Stimulated activated CD4-positive, alpha-beta T cell treated with anti-CD3 and anti-CD28 coated beads, Interleukin-4, amount 100 ng/mL, for 4 hours (primary cell): ENCODE measurements at places on chromosomes 13 and 19.

- DNase-seq, result no peak
These were observed 56.1 kb downstream of the KL start for GRCh38 chr13:33072282-33072681.

DNA sequence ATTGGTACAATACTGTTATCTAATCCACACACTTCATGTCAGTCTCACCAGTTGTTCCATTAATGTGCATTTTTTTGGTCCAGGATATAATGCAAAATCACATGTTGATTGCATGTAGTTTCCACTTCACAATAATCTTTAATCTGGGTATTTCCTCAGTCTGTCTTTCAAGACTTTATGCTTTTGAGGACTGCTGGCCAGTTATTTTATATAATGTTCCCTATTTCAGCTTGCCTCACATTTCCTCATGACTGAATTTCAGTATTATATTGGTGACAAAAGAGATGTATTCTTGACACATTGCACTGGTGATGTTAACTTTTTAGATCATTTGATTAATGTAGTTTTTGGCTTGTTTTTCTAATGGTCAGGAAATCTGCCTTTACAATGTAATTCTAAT is 368.3 kb downstream of the IRS2 start:
- DNase-seq, result no peak

GRCh38 chr13:94481941-94482340 is 2.5 kb upstream of the DCT start:
- no peak for DNase-seq

GRCh38 chr19:6822311-6822670 is 49.8 kb downstream of the VAV1 start:
- no peak for DNase-seq

DNA sequence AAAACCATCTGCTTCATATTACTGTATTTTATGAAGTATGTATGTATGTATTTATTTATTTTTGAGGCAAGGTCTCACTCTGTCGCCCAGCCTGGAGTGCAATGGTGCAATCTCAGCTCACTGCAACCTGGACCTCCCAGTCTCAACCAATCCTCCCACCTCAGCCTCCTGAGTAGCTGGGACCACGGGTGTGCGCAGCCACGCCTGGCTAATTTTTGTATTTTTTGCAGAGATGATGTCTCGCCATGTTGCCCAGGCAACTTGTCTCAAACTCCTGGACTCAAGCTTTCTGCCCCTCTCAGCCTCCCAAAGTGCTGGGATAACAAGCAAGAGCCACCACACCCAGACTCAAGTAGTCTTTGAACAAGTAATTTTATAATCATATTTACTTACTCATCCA is 5.5 kb downstream of the KATNAL1 start:
- no peak for DNase-seq

- no peak for DNase-seq
These were observed 3.9 kb downstream of the OCEL1 start for GRCh38 chr19:17229890-17230289.

DNA sequence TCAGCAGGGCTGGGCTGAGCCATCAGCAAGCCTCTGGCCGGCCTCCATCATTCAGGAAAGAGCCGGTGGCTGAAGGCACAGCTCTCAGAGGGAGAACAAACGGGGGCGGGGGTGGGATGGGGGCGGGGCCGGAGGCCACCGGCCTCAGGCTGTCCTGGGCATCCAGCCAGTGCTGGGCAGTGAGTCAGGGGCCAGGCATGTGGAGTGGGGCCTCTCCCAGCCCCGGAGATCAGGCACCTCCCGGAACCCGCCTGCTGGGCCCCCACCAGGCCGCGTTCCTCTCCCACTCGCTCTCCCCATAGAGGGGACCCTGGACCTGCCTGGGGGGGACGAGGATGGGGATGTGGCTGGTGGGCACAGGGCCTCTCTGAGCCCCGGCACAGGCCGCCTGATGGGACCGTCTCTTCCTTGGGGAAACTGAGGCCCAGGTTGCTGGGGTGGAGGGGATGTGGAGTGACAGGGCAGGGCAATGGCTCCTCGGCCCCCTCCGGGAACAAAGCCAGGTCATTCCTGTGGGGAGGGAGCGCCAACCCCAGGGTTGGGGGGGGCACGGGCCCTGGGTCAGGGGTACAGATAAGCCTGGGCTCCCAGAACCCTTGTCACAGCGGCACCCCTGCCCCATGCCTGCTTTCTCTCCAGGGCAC is 12.9 kb downstream of the SPC24 start:
- no peak for DNase-seq
